Brain microvascular endothelial cell (primary cell): ENCODE measurements at places on chromosomes 6 and 20.

DNA sequence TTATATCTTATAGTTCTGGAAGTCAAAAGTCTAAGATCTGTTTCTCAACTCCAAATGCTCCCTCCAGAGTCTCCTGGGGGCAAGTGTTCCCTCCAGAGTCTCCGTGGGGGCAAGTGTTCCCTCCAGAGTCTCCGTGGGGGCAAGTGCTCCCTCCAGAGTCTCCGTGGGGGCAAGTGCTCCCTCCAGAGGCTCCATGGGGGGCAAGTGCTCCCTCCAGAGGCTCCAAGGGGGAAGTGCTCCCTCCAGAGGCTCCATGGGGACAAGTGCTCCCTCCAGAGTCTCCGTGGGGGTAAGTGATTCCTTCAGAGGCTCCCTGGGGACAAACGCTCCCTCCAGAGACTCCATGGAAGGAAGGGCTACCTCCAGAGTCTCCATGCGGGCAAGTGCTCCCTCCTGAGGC lies 34.0 kb upstream of the THBS2 start:
- no peak for DNase-seq

DNA sequence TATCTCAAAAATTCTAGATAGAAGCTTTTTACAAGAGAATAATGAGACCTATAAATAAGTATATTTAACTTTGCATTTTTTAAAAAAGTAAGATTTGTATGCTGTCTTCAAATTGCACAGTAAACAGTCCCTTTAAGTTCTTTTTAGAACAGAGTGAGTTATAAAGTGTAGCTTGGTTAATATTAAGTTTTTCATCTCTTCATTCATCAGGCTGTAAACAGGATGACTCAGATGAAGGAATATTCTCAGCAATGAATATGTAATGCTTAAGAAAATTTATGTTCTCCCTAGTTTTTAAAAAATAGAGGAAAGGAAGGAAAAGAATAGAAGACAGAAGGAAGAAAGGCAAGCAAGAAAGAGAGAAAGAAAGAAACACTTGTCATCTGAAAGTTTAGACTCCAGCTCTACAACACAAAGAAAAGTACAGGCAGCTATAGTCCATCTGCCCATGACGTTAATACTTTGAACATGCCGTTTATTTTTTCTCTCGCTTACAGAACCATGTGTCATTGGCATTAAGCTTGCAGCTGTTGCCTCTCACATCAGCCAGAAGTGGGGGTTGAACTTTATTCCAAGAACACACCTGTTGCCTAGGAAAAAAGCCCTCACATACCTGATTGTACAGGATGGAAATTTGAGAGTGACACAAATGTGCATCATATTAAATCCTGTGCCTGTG lies 36.1 kb downstream of the CAP2 start:
- DNase-seq = no peak

DNA sequence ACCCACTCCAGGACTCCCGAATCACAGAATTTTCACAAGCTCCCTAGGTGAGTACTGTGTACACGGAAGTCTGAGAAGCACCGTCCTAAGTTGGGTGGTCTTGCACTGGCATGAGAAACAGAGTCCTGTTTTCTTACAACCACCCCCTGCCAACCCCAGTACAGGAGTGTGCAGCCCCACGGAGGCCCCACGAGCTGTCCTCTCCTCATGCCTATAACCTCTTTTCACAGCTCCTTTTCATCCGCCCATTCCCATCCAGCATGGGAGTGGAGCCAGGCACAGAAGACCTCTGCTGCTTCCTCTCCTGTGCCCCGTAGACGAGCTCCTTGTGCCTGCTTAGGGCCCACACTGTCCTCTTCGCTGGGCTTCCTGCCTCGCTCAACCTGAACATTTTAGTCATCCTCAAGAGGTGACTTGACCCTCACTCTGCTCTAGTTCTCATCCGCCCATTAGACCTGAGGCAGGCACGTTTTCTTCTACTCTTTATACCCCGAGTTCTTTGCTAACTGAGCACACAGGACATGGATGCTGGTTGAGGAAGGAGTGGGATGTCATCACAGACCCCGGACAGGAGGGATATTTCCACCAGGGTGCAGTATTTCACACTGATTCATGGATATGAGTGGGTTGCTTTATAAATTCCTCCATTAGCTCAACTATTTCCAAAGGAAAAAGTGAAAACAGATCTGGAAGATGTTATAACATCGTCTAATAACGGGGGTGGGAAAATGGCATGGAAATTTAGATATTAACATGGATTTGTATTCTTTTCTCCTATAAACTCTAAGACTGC lies 160.5 kb downstream of the TTLL2 start:
- DNase-seq = peak; percentile 35

GRCh38 chr20:64052326-64052722 lies 2.9 kb upstream of the SOX18 start:
- DNase-seq = no peak

DNA sequence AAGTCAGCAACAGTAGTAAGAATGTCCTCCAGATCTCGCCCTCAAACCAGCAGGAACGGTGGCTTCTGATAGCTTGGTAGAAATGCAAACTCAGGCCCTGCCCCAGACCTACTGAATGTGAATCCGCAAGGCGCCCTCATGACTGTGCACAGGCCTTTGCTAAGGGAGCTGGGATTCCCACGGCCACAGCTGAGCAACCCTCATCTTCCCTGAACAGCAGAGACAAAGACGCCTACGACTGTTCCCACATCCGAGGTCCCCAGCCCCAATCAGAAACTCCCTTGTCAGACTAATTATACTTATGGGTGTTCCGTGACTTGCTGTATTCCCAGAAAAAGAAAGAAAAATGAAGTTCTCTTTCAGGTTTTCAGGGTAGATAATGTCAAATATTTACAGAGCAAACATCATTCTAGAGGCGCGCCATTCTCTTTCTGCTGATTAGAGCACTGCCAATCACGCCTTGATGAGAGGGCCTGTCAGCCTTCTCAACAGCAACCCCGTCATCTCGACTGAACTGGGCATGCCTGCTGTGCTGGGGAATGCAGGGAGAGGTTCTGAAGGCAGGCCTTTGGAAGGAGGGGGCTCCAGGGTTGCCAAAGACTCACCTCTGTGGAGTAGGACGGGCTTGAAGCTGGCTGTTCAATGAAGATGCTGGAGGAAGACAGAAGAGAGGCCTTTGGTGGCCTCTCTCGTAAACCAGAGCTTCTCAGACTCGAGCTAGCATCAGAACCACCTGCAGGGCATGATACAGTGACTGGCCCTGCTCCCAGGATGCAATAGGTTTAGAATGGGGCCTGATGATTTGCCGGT lies 79.9 kb downstream of the ZNF217 start:
- DNase-seq = no peak

DNA sequence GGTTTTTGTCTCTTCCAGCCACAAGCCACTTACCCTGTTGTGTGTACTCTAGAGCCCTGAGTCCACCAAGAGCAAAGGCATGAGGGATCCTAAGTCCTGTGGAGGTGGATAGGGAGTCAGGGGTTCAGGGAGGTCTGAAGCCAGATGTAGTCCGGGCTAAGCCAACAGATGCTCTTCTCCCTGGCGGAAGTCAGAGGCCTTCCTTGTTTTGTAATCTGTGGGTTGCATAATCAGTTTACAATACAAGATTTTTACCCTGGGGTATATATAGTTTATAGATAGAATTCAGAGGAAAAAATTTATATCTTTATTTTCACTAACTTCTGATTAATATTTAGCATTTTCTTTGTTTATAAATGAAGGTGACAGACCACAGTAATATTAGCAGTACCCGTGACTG lies 9.2 kb downstream of the LAMP5 start:
- no peak for DNase-seq

- no peak for DNase-seq
These were observed 22.0 kb downstream of the FIG4 start for GRCh38 chr6:109713097-109713496.

- no peak for DNase-seq
These were observed 24.0 kb upstream of the CCND3 start for GRCh38 chr6:41965429-41966213.

DNA sequence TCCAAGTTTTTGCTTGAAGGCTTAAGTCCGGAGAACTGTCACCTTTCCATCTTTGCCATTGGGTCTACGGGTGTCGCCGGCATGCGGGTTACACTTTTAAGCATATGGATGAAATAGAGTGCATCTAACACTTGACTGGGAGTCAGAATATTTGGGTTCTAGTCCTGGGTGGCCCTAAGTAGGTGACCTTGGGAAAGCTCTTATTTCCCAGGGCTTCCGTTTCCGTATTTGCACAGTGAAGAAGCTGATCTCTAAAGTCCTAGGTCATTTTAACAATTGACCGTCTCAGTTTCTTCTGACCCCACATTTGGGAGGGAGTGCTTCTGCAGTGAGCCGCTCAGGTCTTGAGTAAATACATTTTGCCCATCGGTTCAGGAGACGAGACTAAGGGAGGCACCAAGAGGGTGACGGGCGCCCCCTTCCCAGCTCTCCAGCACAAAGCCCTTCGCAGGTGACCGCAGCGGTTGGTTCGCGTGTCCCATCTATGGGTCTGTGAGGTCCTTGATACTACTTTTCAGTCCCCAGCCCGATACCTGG lies 651 bp upstream of the BLTP3A start:
- no peak for DNase-seq

- peak; percentile 25 for DNase-seq
These were observed 209.1 kb upstream of the CDYL start for GRCh38 chr6:4567141-4567540.

- DNase-seq = peak; percentile 87
These were observed 181.2 kb upstream of the CCN2 start for GRCh38 chr6:132132422-132132821.

- peak; percentile 93 for DNase-seq
These were observed 135.1 kb downstream of the TBXT start for GRCh38 chr6:166032366-166033200.

DNA sequence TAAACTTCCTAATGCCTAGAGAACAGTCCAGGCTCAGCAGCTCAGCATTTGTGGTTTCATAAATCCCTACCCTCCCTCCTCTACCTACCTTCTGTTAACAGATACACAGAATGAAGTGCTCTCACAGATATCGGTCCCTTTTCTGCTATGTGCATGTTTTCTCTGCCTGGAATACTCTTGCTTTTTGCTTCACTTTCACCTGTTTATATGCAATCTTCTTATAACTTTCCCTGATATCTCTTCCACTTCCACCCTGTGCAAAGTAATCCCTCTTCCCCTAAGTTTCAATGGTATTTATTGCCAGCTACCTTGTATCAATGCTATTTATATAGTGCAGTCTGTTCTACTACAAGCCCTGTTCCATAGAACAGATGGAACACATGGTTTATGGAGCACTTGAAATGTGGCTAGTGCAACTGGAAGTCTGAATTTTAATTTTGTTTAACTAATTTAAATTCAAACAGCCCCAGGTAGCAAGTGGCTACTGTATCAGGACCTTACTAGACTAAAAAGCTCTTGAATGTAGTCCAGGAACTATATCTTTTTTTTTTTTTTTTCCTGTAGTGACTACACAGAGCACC lies 3.1 kb upstream of the TAB2 start:
- DNase-seq = no peak

- DNase-seq = no peak
These were observed 17.7 kb upstream of the MCM9 start for GRCh38 chr6:118952683-118953082.

DNA sequence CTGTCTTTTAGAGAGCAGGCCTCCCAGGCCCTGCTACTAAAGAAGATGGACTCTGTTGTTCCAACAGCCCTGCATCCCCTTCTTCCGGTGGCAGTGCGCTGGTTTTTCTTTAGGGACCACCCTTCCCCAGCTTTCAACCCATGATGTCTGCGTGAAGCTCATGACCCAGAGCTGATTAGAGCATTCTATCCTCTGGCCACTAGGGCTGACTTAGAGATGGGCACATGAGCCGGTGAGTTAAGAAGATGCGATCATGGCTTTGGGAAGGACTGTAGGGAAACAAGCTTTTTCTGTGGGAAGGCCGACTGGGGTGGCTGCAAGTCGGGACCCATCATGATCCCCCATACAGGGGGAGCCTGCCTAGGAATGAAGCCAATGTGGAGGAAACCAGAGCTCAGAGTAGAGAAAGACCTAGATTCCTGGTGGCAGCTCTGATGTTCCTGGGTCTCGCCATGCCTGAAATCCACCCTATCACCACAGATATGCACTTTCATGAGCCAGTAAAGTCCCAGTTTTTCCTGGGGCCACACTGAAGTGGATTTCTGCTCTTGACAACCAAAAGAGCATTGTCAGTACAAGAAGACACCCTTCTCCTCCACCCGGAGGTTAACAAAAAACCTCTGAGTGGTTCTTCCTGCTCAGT lies 29.1 kb upstream of the STX16 start:
- no peak for DNase-seq

DNA sequence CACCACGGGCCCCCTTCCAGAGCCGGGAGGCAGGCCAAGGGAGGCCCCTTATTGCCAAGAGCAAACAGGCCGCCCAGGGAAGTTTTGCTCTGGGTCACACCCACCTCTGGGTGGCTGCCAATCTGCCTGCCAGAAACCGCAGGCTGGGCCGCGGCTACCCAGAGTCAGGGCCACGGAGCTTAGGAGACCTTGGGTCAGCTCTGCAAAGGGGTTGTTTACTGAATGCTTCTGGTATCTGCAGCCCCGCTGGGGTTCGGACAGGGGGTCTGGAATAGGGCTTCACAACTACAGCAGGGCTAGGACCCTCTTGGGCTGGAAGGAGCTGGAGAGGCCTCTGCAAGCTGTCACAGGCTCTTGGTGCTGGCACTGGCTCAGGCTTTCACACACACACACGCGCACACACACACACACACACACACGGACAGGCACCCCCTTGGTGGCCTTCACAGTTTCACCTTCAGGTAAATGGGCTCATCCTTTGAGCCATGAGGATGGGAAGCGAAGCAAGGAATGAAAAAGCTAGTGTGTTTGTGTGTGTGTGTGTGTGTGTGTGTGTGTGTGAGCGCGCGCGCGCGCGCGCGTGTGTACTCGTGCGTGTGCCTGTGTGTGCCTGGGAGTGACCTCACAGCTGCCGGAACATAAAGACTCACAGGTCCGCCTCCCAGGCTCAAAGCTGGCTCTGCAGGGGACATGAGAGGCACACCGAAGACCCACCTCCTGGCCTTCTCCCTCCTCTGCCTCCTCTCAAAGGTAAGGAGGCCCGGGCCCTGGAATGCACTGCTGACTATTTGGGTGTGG lies at the start of gene CCN5:
Gene CCN5 (plus strand): TSS at position 669 of the 798 bp plus-strand sequence. CDS start 22 bp downstream, at position 691.
- DNase-seq = peak; percentile 60

DNA sequence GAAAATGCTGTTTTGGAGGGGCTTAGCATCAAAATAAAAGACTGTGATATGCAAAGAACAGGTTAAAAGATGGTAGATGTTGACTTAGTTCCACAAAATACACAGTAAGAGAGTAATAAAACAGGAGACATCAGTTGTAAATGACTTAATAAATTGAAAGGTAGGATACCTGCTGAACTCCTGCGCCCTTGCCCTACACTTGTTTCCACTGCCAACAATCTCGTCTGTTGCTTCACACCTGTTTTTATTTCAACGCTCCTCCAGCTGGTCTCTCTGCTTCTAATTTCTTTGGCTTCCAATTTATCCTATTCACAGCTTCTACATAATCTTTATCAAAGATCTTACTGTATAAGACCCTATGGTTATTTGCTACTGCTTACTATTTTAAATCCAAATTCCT lies 115.9 kb upstream of the BEND3 start:
- no peak for DNase-seq
